ENCODE measurements at places on chromosomes 1 and 21.

DNA sequence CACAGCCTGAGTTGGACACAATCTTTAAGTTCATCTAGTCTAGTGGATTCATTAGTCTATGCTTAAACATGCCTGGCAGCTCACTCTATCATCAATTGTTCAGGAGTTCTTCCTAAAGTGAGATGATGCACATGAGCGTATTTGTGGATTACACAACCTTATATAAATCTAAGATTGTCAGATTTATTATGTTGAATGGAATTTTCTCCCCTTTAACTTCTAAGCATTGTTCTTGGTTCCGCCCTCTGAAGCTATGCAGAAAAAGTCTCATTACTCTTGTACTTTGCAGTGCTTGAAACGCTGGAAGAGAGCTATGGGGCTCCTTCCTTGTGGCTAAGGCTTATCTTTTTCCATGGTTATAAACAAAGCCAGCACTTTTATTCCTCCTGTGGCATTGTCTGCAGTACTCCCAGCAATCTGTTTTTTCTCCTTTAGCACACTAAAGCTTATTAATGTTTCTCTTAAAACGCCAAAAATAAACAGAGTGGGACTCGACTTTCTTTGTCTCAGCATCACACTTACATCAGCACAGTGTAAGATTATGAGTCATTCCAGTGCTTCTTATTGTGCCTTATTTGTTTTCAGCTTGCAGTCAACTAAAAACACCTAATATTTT, 316.8 kb upstream of the CAMK1G start:
- DNase-seq: no peak

DNA sequence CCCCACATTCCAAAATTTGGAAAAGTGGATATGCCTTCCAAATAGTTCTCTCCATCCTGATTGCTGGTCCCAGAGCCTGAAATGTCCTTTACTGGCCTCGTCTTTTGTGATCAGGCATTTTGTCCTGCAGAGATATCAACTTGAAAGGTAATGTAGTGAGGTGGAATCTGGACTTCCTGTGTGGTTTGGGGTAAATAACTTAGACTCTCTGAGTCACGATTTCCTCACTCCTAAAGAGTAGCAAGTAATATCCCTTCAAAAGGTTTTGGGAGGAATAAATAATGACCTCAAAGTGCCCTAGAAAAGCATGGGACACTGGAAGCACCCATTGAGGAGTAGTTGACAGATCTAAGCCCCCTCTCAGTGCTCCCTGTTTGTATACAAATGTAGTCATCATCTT, 426.6 kb downstream of the OMA1 start:
- no peak for DNase-seq

DNA sequence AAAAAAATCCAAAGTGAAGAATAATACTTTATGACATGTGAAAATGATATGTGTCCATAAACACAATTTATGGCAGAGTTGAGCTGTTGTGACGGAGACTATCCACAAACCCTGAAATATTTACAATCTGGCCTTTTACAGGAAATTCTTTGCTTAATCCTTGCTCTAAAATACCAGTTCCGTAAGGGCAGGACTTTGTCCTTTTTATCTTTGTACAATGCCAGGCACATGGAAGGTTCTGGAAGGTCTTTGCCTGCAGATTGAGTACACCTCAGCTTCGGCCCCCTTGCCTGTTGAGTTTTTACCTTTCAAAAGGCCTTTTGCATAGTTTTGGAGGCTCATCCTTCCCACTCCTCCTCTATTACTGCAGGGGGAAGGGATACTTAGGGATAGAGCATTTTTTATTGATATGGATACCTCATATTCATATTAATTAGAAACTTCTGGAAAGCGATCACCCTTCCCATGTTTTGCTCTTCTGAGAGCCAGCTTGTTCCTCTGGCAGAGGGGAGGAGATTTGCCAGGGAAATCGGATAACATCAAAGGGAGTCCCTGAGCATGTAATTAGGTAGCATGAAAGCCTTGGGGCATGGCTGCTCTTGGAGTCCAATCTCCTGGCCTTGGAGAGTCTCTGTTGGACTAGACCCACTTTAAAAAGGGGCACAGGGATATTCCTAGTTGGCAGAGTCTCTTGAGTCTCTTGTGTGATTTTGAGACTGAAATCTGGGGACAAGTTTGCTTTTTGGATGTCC, 217.1 kb downstream of the KCNJ6 start:
- no peak for DNase-seq

DNA sequence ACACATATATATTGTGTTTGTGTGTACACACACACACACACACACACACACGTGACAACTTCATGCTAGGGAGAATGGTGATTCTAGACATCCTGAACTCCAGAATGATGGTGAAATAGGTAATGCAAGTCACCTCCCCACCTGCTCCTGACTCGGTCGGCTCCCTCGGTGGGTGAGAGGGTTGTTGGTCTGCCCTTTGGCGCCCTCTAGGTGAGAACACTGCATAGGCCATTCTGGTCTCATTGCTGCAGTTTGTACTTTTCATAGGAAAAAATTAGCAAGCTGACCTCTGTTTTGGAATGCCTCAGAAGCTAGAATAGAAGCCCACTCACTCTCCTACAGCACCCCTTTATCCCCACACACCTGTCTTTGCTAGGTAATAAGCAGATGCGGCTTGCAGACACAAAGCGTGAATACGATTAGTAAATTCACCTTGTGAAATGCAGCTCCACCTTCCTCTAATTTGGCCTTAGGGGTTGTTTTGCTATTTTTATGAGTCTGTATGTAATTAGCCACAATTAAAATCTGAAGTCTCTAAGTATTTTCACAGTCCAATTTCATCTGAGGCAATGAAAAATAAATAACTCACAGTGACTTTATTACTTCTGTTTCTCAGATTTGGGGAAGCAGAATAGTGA, 130.0 kb upstream of the KCNJ15 start:
- DNase-seq: peak; percentile 62

GRCh38 chr1:24544239-24544638, 11.6 kb upstream of the NCMAP start:
- DNase-seq: no peak

GRCh38 chr1:203675596-203676347, 49.1 kb downstream of the ATP2B4 start:
- DNase-seq: no peak

GRCh38 chr1:186043296-186043695, 309.1 kb downstream of the HMCN1 start:
- DNase-seq: no peak

- no peak for DNase-seq
Observed at GRCh38 chr1:232369451-232370296, 260.3 kb downstream of the SIPA1L2 start.

- DNase-seq: no peak
Observed at GRCh38 chr1:8746554-8746953, 70.9 kb downstream of the RERE start.

- no peak for DNase-seq
Observed at GRCh38 chr1:18470671-18471355, 9.9 kb upstream of the KLHDC7A start.

DNA sequence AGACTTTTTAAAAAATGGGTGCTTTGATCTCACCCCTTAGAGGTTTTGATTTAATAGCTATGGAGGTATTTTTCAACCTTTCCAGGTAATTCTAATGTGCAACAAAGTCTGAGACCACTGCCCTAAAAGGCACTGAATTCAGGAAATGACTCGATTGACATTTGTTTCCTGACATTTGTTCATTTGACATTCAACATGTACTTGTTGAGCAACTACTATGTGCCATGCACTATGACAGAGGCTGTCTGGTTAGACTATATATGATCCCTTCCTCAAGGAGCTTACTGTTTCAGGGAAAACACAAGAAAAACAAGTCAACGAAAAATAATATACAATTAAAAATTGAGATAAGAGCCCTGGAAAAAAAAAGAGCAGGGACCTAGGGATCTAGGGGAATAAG, 25.6 kb upstream of the AVPR1B start:
- DNase-seq: no peak

DNA sequence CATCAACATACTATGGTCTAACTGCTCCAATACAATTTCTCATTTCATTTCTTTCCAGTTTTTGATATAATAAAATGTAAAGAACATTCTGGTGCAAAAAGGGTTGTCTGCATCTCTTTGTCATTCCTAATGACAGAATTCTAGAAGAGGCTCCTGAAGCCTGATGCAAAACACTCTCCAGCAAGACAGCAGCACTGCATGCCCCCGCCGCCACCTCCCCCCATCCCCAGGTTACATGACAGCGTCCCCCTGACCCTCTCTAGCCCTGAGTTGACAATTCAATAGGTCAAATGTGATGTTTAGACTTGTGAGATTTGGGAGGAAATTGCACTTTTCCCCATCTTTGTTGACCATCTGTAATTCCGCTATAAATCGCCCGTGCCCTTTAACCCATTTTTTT, 64.6 kb upstream of the C1orf21 start:
- DNase-seq: no peak

DNA sequence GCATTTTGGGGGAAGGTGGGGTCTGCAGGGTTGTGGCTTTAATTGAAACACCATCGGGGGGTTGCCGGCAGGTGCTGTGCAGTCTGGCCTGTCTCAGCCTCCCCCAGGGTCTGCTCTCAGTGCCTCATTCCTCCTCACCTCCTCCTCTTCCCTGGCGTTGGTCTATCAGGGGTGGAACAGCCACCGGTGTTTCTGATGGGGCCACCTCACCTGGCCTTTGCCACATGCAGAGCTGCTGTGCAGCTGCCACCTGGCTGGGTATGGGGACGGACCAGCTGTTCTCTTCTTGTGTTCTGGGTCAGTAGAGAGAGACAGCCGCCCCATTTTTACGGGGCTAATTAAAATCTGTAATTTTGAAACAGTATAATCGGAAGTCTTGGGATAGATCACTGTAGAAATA, 53.9 kb downstream of the SPSB1 start:
- peak; percentile 16 for DNase-seq

DNA sequence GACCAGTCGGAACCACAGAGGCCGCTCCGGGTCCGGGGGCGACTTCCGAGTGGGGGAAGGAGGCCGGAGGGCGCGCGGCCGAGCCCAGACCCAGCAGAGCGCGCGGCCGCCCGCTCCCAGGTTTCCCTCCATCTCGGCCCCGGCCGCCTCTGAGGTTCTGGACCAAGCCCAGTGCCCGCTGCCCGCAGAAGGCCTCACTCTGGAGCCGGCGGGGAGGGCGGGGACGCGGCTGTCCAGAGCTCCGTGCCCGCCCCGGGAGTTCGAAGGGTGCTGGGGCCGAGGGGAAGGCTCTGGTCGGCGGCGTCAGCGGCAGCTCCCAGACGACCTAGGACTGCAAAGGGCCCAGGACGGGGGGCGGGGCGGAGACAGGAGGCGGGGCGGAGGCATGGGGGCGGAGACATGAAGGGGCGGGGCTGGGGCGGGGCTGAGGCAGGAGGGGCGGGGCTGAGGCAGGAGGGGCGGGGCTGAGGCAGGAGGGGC, 48.0 kb upstream of the SLC19A1 start:
- DNase-seq: no peak

GRCh38 chr1:81803431-81804110, 2.8 kb downstream of the ADGRL2 start:
- DNase-seq: peak; percentile 38

DNA sequence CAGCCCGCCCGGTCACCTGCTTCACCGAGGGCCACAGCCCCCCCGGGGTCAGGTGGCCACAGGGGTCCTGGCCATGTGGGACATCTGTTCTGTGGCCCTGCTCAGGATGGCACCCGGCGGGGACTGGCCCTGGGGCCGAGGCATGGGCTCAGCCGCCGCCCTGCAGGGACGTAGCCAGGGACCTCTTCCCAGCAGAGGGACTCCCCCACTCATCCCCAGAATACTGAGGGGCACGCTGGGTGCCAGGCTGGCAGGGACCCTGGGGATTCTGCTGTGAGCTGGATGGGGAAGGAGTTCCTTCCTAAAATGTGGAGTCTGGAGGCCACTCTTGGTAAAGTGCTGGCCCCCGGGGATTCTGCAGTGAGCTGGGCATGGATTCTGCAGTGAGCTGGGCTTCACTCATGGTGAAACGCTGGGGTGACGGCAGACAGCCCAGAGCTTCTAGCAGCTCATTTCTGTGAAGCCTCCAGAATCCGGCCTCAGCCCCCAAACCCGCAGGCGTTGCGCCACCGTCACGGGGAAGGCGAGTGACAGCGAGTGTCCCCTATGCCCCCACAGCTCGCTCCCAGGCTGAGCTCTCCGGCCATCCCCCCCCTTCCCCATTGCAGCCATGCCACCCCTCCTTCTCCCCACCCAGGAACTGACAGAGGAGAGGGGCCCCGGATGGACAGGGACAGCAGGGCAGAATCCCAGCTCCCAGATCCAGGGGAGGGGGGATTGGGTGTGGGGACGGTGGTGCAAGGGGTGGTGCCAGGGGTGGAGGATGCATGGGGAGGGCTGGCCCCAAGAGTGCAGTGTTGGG, 1.4 kb downstream of the ITGB2 start:
- DNase-seq: no peak

DNA sequence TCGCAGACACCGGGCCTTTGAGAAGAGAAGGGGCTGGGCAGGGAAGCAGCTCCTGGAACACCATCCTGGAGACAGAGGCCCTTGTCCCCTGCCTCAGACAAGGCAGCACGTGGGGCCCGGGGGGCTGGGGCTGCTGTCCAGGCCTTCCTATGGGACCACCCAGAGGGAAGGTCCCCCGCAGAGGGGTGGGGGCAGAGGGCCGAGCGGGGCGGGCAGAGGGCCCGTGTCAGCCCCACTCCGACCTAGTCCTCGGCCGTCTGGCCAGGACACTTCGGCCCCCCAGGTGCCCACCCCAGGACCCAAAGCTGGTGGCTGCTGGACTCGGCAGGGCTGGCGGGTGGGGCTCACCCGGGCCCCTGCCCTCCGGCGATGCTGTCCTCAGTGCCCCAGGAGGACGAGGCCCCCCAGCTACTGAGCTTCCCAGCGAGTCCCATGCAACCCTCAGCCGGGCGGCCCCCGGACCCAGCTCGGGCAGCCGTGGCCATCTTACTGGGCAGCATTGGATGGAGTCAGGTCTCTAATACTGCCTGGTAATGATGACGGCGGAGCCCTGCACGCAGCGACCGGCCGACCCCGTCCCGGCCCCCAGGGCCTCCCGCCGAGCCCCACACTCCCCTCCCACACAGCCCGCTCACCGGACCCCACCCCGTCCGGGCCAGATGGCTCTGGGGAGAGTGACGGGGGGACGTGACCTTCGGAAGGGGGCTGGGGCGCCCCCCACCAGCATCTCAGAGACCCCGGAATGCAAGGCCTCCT, 6.9 kb upstream of the TTLL10 start:
- no peak for DNase-seq
